ENCODE measurements at places on chromosomes 12 and 14. TPM values are rescaled to one million over a fixed set of nuclear protein-coding genes. Genes with fewer than 3 reads are reported as not detected.

SIX6 gene
- not detected for total RNA-seq

- no peak for DNase-seq
Measured at GRCh38 chr12:31507966-31508365, 83.0 kb downstream of the DENND5B start.

DNA sequence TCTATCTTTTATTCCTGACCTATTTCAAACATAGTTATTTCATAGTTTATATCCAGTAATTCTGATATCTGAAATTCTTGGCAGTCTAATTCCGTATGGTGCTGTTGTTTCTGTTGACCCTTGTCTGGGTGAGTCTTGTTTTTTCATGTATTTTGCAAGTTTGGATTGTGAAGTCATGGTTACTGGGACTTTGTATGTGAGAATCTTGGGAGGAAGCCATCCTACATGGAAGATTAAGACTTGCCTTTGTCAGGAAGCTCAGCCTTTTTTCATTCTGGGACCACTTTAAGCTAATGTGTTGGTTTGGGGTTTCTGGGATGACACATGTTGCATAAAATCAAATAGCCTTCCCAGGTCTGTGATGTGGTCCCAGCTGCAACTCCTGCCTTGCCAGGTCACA is 191.6 kb upstream of the E2F7 start:
- DNase-seq: no peak

- DNase-seq: no peak
Measured at GRCh38 chr12:32609966-32610365, 69.1 kb upstream of the DNM1L start.

- peak; percentile 62 for DNase-seq
Measured at GRCh38 chr12:132392389-132393244, 63.2 kb upstream of the GALNT9 start.

DNA sequence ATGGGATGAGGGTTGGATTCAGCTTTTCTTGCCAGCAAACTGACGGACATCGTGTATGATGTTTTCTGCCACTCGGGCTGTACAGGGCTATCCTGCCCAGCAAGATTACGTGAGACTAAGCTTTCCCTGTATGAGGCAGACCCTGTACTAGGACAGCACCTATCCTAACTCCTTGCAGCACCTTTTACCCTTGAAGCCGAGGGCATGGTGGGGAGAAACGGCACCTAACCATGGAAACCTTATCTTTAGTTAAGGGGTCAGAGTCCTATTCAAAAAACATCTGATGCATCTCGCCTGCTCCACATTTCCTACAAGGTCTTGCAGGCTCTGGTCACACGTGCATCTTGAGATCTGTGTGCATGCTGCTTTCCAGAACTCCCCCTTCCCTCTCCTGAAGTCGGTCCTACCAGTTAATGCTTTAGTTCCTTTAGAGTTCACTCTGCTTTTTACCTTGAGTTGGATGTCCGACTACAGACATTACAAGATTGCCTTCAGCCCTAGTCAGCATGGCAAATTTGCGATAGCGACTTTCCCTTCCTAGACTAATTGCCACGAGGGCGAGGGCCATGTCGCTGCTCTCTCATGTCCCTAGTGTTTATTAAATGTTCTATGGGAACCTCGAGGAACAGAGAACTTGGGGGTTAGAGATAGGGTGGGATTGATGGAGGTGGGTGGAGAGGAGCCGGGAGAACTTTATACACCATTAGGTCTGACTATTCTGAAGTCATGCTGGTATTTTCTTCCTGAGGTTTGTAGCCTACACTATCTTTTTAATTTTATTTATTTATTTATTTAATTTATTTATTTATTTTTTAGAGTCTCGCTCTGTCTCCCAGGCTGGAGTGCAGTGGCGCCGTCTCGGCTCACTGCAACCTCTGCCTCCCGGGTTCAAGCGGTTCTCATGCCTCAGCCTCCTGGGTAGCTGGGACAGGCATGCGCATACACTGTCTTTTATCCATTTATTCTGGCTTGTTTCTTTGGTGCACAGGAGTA is 6.6 kb downstream of the RAN start:
- DNase-seq: no peak

GRCh38 chr12:3119192-3119755 is 42.1 kb downstream of the TSPAN9 start:
- no peak for DNase-seq

TNS2 gene
- 139 TPM for total RNA-seq

FAIM2 gene
- total RNA-seq: 2.5 TPM

DNA sequence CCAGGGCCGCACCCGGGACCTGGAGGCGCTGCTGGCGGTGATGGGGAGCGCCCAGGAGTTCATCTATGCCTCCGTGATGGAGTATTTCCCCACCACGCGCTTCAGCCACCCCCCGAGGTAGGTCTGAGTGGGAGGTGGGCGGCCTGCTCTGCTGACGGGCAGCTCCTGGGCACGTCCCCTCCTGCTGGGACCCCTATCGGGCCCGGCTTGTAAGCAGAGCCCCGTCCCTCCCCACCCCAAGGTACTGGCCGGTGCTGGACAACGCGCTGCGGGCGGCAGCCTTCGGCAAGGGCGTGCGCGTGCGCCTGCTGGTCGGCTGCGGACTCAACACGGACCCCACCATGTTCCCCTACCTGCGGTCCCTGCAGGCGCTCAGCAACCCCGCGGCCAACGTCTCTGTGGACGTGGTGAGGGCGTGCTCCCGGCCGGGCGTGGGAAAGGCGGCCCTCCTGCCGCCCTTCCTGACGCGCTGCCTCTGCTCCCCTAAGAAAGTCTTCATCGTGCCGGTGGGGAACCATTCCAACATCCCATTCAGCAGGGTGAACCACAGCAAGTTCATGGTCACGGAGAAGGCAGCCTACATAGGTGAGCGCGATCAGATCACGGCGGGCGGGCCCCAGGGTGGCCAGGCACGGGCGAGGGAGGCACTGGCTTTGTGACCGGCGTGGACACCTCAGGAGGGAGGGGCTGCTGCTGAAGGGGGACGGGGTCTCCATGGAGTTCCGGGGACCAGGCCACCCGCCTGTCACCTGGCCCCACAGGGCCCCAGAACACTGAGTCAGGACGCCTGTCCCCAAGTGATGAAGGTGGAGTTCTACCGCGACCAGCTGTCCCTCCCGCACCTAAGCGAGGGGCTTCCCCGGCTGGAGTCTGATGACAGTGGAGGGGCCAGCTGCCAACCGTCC is 7.3 kb downstream of the PLD4 start:
- DNase-seq: peak; percentile 79

DNA sequence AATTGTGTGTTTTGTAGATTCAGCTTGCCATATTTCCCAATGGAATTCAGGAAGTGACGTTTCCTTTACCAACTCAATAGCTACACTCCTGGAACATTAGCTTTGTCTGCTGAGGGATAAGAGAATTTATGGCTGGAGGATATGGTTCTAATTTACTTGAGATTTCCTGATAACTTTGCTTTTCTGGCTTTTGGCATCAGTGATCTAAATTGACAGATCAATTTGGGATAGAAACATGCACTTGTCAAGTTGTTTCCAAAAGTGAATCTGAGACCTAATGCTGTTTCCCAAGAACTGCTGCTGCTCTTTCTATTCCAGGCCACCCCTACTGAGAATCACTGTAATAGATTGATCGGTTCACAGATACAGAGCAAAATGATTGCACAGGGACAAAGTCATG is 43.2 kb downstream of the MGAT4C start:
- no peak for DNase-seq

DNA sequence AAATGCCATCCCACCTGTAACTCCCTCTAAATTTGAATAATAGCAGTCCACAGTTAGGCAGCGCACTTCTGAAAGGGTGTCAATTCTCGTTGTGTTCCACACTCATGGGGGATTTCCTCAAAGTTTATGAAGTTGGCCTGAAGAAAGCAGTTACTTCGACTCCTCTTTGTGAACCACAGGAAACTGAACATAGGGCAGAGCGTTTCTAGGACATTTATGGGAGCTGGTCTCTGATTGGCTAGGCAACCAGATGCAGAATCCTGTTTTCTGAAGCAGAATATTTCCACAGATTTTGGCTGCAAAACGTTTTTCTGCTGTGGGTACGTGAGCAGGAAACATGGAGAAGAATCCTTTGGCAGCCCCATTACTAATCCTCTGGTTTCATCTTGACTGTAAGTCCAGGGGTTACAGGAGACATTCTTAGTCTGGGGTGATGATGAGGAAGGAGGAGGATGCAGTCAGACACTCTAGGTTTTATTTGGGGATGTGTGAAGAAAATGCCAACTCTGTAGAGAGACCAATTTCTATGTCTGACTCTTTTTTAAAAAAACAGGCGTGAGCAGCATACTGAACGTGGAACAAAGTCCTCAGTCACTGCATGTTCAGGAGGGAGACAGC is 431.5 kb upstream of the OR4E1 start:
- no peak for DNase-seq

- DNase-seq: no peak
Measured at GRCh38 chr12:124332058-124332672, 37.3 kb downstream of the RFLNA start.

DNA sequence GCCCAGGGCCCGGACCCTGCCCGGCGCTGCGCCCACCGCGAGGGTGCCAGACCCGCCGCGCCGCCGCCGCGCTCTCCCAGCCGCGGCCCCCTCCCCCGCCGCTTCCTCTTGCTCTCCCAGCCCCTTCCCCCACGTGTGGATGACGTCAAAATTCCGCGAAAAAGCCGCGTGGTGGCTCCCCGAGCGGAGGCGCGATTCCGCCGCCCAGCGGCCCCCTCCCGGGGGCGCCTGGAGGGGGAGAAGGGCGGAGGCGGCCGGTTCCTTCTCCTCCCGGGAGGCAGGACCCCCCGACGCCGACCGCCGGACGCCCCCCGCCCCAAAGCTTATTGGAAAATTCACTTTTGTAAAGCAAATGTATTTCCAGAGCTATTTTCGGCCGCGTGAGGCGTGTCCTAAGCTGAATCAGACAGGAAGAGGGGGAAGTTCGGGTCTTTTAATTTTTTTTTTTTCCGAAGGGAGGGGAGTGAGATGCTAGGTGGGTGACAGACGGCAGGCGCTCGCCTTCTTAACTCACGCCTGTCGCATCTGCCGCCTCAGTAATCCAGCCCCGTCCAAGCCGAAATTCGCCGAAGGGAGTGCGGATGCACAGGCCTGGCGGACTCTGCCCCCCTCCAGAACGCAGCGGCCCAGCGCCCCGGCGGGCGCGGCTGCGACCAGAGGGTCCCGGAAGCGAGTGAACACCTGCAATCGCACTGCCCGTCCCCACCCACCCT is 4.1 kb upstream of the CCND2 start:
- DNase-seq: peak; percentile 95

DNA sequence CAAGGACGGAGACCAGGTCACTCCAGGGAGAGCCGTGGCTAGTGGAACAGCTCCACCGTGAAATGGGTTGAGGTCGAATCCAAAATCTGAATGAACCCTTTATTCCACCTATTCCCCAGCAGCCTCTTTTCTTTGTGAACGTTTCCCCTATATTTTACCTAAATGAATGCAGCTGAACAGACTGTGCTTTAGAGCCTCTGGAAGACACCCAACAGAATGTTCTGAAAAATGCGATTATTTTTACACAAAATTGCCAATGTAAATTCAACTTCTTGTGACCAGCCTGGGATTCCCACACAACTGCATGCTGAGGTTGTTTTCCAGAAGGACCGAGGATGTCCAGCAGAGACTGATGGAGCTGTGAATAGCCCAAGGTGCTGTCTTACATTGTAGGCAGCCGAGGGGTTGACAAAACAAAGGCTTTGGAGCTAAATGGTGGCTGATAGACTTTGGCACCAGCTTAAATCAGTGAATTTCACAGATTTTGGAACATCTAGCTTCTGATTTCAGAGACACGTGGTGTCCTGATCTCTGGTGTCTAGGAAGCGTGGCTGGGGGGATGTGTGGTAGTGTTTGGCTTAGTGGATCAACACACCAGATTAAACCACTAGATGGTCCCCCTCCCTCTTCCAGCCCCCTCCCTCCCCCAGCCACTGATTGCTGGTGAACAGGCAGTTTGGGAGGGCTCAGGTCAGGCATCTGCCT is 150.4 kb downstream of the ZNF664 start:
- DNase-seq: no peak

DNA sequence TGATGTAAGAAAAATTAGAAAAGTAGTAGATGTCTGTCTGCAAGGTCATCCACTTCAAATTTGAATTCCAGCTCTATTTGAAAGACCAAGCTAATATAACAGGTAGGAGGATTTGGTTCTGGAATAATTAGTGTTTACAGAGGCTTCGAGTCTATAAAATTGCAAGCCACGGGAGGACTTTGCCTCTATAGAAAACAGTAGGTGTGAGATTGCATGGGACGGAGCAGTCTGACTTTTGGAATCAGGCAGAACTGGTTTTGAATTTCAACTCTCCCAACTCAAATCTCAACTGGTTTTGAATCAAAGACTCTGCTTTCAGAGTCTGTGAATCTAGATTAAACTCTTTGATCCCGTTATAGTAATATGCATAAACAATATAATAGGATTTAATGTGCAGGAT is 82.4 kb downstream of the PIK3C2G start:
- no peak for DNase-seq

TAS2R50 gene
- 2.0 TPM for total RNA-seq

KLRC1 gene
- not detected for total RNA-seq

GRCh38 chr14:37721976-37722659 is 126.7 kb downstream of the TTC6 start:
- no peak for DNase-seq

DNA sequence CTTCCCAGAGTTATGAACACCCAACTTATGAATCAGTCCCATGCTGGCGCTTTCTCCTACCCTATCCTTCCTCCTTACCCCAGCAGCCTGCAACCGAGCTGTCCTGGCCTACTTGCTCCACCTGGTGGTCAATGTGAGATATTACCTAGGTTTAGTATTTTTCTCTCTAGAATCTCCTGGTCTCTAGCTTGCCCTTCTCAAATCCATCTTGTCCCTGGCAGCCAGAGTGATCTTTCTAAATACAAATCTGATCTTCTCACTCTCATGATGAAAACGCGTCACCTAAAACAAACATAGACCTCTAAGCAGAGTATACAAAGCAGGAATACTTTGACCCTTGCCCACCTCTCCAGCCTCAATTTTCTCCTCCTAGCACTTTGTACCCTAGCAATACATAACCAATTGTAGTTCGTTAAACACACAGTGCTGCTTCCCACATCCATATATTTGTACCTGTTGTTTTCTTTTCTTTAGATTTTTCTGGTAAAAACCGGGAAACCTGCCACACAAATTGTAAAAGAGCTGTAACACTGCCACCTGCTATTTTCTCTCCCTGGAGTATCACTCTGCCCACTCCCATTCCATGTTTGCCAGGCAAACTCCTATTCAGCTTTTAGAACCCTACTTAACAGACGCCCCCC is 20.0 kb upstream of the TCP11L2 start:
- DNase-seq: no peak

GRCh38 chr12:54549774-54550451 is 512 bp downstream of the PDE1B start:
- peak; percentile 78 for DNase-seq

DNA sequence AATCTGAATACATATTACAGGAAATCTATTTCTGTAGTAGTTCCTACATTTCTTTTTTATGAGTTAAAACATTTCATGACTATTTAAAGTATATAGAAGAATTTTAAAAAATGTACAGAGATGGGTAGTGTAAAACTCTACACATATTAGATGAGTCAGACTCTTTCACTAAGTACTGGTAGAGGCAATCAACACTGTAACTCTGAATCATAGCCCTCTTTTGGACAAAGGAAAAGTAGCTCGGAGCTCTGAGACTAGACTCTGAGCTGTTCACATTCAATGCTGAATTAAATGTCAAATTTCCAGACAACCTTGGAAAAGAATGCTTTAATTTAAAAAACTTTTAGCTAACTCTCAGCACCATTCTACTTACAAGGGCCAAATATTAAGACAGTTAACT is 3.4 kb downstream of the PTCSC3 start:
- DNase-seq: no peak

Measured in posterior vena cava (tissue), 2 donors.